RKO (cell line): ENCODE measurements at places on chromosomes 16 and 17.

DNA sequence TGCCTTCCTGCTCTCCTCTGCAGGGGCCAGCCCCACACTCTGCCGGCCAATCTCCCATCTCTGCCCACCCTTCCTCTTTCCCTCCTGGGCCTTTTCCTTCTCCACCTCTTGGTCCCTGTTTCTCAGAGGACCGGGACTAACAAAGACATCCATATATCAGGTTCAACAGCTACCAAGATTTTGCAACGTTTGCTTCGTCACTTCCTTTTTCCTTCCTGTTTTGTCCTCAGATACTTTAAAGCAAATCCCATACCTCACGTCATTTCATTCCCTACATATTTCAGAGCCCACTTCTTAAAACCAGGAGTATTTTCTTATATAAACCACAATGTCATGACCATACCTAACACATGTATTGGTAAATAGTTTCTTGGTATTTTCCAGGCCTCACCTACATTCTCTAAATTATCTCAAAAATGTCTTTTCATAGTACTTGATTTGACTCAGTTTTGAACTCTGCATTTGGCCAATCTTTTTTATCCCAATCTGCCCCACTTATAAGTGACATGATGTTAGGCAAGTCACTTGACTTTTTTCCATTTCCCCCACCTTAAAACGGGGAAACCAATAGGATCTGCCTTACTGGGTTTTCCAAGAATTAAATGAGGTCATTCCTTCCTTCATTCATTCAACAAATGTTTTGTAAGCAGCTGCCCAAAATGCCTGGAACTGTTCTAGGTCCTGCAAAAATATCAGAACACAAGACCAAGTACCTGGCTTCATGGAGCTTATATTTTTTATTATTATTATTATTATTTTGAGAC lies 7.2 kb upstream of the USP10 start:
- DNase-seq, result no peak

DNA sequence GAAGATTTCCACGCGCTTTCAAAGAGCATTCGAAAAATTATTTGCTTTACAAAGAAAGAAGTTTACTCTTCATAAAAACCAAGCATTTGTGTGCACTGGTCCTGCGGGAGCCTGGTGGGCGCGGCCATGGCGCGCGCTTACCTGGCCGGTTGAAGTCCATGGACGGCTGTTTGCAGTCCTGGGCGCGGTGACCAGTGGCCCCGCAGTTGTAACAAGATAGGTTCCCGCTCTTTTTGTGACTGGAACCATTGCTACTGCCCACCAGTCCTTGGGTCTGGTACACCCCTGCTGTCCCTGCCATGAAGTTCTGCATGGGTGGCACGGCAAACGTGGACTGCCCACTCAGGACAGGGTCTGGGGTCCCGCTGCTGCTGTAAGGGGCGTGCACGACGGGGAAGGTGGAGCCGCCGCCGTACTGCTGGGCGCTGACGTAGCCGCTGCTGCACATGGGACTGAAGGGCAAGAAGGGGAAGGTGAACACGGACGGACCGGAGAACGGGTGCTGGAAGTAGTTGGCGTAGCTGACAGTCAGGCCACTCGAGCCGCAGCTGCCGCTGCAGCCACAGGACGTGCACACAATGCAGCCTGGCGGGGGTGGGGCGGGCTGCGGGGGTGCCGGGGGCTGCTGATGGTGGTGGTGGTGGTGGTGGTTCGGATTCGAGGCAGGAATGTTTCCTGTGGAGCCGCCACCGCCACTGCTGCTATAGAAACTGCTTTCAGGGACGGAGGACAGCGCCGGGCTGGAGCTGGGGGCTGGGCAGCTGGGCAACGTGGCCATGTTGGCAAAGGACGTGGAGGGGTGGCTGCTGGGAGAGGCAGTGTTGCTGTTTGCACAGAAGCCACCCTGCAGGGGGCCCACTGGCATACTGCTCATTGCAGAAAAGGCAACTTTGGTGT lies 19.5 kb downstream of the MAP1LC3B start:
- no peak for DNase-seq

DNA sequence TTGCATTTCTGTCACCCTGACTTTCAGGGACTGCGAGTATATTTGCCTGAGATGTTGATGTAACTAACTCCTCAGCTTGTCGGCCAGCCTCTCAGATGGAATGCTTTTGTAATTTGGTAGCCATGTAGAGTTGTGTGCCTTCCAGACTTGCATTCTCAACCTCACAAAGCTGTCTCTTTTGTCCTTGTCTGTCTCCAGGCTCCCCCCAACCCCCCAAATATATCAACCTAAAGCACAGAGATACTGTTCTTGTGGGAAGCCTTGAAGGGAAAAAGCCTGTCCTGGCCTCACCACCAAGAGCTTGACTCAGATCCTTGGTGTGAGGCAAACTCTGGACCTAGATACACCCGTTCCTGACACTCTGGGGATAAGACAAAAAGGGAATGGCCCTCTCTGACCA lies 18.4 kb downstream of the SAP30BP start:
- no peak for DNase-seq

DNA sequence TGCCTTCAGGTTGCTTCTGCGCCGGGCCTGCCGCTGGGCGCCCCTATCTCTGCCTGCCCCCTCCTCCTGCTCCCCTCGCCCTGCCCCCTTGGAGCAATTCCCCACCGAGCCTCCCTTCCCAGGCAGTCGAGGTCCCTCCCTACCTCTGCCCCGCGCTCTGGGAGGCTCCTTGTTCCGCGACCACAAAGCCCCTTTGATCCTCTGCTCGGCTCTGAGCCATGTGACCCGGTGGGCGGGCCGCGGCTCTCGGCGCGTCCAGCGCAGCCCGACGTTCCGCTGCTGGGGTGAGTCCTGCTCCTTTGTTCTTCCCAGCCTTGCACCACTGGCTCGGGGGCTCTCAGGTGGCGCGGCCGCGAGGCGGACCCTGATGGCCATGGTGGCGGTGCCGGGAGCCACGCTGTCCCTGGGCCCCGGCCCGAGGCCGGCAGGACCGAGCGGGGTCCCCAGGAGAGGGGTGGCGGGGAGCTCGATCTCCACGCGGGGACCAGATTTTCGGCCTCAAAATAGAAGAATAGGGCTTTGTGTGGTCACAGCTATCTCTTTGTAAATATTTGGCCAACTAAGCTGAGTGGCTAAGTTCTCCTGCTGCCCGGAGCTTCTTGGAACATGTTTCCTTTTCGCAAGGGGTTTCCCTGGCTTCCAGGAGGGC lies 310.6 kb downstream of the SEC14L1 start:
- DNase-seq, result no peak

DNA sequence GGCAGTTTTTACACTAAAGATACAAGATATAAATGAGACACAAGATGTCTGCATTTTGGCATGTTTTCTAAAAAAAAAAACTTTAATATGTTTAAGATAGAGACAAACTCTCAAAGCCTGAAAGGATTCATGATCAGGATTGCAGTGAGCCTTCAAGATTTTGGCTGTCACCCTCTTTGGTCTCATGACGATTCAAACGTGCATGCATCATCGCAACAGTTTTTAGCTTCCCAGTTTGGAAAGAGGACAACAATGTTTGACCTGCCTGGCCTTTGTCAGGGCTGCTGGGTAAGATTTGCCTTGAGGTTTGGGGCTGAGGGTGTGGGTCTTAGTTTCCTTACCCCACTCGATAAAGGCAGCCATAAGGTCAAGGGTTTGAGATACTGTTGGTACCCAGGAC lies 134.1 kb downstream of the RGS9 start:
- no peak for DNase-seq

DNA sequence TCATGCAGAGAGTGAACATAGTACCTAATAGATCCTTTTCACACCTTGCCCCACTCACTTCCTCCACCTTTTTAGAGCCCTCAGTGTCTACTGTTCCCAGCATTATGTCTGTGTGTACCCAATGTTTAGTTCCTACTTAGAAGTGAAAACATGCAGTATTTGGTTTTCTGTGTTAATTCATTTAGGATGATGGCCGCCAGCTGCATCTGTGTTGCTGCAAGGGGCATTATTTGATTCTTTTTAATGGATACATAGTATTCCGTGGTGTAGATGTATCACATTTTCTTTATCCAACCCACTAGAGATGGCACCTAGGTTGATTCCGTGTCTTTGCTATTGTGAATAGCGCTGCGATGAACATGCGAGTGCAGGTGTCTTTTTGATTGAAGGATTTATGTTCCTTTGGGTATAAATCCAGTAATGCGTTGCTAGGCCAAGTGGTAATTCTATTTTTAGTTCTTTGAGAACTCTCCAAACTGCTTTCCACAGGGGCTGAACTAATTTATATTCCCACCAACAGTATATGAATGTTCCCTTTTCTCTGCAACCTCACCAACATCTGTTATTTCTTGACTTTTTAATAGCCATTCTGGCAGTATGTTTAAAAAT lies 47.1 kb downstream of the HLF start:
- DNase-seq, result no peak

GRCh38 chr17:38885728-38886642 lies 16.1 kb downstream of the LASP1 start:
- no peak for DNase-seq

GRCh38 chr16:80507538-80507937 lies 33.3 kb upstream of the DYNLRB2 start:
- no peak for DNase-seq

DNA sequence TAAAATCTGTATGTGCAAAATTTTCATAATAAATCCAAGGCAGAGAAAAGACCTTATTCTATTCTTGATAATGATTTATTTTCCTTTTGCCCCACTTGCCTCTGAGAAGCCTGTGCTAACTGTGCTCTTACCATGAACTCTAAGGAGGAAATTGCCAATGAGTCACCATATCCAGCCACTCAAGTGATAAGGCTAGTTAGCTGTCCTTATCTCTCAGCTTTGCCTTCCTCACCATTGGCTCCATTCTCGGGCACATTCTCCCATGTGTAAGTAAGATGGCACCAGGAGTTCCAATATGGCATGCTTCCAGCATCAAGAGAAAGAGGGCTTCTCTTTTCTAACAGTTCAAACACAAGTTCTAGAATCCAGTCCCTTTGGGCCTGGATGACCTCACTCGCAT lies 142.4 kb downstream of the TOX3 start:
- peak; percentile 14 for DNase-seq

DNA sequence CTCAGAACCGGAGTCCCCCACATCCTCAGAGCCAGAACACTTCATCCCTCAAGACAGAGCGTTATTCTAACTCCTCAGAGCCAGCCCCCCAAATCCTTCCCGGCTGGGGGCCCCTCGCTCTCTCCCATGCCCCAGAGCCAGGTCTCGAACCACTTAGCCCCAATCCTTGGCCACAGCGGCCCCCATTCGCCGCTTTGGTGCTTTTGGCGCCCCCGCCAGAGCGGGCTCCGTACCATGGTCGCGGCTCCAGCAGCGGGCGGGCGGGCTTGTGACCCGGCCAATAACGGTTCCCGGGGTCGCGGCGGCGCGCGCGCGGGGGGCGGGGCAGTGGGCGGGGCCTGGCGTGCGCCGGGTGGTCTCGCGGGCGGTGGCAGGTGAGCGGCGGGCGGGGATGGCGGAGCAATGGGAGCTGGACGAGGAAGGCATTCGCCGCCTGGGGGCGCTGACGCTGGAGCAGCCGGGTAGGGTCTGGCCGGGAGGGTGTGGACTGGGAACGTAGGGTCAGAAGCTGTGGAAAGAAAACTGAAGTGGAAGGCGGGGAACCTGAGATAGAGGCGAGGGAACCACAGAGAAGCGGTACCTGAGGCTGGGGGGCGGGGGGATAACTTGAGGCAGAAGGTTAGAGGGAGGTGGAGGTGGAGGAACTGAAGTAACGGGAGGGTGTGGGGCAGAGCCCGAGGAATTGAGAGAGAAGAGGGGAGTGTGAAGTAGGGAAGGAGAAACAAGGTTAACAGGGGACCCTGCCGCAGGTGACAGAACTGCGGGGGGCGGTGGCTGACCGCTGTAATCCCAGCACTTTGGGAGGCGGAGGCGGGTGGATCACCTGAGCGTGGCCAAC lies at the start of the genes KCTD19 and LRRC36:
Gene KCTD19 (minus strand): TSS at position 270 of the 838 bp plus-strand sequence. CDS start 34 bp downstream, at position 236.
Gene LRRC36 (plus strand): TSS at position 344 of the 838 bp plus-strand sequence. CDS start 48 bp downstream, at position 392.
- DNase-seq, result no peak

GRCh38 chr17:76394166-76394565 lies 9.8 kb downstream of the SPHK1 start:
- no peak for DNase-seq

DNA sequence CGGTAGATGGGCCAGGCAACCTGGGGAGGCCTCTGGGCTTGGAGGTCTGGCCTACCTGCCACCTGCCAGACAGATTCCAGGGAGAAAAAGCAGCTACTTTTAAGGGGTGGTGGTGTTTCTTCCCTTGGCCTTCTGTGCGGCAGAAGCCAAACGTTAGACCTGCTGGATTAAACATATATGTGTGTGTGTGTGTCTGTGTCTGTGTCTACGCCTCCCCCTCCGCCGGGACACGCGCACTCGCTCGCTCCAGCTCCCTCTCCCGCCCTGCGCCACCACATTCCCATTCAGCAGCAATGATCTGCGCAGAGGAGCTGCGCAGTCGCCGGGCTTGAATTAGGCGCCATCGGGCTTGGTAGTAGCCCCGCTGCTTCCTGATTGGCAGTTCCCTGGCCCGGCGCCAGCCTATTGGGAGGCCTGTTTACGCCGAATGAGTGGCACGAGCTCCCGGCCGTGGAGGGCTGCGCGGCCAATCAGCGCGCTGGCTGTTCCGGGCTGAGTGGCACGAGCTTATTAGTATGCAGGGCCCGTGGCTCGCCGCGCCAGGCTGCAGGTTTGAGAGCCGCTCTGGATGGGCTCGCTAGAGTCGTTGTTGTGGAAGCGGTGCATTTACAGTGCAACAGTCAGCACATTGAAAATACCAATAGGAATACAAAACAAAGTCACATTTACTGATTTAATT lies at the start of gene BAHCC1:
Gene BAHCC1 (plus strand): TSS at position 537 of the 679 bp plus-strand sequence. CDS start 4,283 bp downstream, outside the sequence.
- DNase-seq, result peak; percentile 100

GRCh38 chr17:83127431-83128160 lies 48.2 kb downstream of the METRNL start:
- no peak for DNase-seq
